Stimulated activated CD8-positive, alpha-beta memory T cell treated with anti-CD3 and anti-CD28 coated beads, Interleukin-7, amount 100 ng/mL, for 48 hours (primary cell): ENCODE measurements at places on chromosomes 4 and X.

DNA sequence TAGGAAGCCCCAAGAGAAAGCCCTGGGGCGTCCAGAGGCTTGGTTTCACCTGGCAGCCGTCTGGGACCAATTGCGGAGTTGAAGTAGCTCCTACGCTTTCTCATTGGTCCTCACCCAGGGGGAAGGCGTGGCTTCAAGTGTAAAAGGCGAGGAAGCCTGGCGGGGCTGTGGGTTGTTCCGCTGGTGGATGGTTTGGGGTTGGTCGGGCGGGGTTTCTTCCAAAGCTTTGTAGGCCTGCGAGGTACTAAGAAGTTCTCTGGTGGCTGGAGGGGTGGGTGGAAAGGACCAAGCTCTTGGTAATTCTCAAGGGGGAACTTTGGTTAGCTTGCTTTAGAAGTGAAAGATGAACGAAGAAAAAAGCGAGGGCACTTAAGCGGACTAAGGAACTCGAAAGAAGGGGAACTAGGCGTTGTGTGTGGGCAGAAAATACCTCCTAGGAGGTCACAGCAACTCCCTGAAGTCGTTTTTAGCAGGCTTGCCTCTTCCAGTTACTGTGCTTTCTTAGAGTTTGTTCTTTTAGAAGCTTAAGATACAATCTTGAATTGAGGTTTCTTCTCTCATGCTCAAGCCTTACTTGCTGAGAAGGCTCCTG is 36.6 kb downstream of the CCNG2 start:
- DNase-seq = peak; percentile 41

GRCh38 chrX:52923781-52924241 is 26.7 kb downstream of the FAM156B start:
- no peak for DNase-seq

DNA sequence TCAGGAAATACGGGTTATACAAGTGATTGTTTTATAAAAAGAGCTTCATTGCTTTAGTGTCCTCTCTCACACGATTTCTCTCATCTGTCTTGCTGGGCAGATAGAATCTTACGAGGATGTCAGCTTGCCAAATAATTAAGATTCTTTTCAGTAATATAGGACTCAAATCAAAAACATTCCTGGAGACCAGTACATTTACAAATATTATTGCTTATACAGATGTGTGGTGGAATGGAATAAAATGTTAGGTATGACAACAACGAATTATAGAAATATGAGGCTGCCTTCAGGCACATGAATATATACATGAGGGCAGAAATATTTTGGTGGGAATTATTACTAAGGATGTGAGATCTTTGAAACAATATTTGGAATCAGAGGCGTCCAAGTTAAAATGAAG is 88.9 kb downstream of the GC start:
- DNase-seq = no peak

- DNase-seq = no peak
Observed at GRCh38 chr4:145861336-145862318, 77.0 kb downstream of the ZNF827 start.

DNA sequence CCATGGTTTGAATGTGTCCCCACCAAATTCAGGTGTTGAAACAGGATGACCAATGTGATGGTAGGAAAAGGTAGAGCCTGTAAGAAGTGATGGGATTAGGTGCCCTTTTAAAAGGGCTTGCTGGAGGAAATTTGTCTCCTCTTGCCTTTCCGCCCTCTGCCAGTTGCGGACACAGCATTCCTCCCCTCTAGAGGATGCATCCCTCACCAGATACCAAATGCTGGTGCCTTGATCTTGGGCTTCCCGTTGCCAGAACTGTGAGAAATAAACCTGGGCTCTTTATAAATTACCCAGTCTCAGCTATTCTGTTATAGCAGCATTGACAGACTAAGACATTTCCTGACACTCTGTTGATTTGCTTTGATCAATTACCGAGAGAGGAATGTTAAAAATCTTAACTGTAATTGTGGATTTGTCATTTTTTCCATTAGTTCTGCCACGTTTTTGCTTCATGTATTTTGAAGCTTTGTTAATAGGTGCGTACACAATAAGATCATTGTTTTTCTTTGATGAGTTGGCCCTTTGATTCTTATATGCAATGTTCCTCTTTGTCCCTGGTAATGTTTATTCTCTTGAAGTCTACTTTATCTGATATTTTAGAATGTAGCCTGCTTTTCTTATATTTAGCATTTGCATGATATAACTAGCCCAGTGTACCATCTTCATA is 13.3 kb downstream of the NFKB1 start:
- no peak for DNase-seq

GRCh38 chrX:48992341-48992740 is 9.7 kb downstream of the GRIPAP1 start:
- DNase-seq = no peak

DNA sequence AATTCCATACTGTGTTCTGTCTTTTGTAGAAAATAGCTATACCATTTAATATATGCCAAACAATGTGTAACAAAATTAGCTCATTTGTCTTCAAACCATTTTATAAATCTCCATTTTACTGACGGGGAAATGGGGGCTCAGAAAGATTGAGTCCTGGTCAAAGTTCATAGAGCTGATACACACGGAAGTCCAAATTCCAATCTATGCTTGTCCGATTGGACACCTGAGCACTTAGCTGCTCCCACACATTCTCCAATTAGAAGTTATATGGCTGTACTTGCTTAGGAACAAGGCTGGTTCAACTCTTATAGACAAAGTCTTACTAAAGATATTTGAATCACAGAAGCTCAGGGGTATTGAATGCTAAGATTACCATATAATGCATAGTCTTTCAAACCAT is 185.2 kb downstream of the ANKRD50 start:
- no peak for DNase-seq

GRCh38 chrX:11259437-11259836 is 33.8 kb upstream of the AMELX start:
- no peak for DNase-seq

GRCh38 chrX:151725338-151725614 is 9.3 kb upstream of the CNGA2 start:
- DNase-seq = no peak

GRCh38 chr4:20676501-20677197 is 23.6 kb upstream of the PACRGL start:
- no peak for DNase-seq

GRCh38 chr4:83269256-83269655 is 15.3 kb downstream of the COQ2 start:
- no peak for DNase-seq

DNA sequence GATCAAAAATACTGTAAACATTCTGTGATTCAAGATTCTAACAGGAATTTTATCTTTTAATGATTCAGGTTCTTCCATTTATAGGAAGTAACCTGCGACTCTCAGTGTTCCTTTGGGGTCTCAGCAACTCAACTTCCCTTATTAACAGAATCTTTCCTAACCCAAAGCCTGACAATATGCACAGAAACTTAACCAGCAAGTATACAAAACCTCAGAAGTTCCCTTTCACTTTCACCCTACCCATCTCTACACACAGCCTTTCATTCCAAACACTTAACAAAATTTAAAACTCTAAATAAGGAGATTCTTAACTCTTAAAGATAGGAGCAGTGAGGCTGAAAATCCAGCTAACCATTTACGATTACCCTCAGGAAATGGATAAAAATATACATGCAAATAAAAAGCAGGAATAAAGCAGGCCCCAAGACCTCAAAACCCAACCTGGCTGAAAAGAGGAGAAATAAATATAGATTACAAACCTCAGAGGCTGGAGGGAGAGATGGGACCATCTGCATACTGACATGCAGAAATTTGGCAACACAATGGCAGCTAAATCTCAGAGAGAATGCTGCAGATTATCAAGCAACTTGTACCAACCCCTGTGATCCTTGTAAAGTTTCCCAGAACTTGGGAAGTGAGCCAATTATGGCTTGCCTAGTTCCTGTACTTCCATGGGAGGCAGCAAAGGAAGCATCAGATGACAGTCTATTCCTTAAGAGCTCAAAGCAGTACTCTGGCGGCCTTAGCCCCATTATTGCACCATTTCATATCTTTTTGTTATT is 101.0 kb downstream of the ATP11C start:
- no peak for DNase-seq

DNA sequence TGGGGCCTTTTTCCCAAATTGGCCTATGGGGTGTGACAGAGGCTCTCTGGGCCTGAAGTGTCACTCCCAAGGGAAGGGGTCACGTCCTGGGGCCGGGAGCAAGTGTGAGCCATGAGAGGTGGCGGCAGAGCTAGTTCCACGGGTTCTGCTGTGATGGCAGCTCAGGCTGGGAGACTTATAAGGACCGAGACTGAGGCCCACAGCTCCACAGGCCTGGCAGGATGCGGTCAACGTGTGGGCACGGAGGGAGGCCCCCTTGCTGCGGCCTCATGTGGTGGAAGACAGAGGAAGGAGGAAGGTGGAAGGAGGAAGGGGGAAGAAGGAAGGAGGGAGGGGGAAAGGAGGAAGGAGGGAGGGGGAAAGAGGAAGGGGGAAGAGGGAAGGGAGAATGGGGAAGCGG is 7.2 kb upstream of the CPLX1 start:
- DNase-seq = no peak

- no peak for DNase-seq
Observed at GRCh38 chr4:113270520-113271319, 221.3 kb downstream of the ANK2 start.

DNA sequence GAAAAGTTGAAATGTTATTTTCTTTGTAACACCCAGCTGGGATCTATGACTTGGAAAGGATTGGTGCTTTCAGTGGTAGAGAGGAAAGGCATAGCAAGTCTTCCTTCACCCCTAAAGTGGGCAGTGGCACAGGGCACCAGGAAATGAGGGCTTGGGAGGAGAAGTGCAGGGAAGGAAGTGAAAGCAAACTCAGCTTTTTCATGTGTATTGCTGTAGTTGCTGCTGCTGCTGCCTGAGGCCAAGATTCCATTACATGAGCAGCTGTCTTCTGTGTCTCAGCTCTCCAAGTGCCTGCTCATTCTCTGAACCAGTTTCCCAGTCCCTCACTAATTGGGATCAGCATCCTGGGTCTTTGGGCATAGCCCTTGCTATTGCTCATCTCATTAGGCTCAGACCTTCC is 2.6 kb downstream of the HCCS start:
- DNase-seq = no peak

DNA sequence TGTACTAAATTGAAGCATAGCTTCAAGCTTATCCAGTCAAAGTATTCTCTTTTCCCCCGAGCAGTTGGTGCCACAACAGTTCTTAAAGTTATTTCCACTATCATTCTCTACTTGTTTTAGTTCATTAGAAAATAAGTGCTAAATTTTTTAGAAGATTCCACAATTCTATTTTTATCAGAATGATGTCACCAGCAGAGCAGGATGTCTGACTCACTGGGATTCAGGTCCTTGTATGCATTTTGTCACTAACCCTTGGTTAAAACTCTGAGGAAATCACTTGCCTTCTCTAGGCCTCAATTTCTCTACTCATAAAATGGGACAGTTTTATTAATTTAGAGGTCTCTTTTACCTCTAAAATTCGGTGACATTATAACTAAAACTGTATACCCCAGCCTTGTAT is 3.4 kb downstream of the DDX53 start:
- no peak for DNase-seq

- DNase-seq = no peak
Observed at GRCh38 chrX:17459661-17460060, 84.7 kb downstream of the NHS start.

DNA sequence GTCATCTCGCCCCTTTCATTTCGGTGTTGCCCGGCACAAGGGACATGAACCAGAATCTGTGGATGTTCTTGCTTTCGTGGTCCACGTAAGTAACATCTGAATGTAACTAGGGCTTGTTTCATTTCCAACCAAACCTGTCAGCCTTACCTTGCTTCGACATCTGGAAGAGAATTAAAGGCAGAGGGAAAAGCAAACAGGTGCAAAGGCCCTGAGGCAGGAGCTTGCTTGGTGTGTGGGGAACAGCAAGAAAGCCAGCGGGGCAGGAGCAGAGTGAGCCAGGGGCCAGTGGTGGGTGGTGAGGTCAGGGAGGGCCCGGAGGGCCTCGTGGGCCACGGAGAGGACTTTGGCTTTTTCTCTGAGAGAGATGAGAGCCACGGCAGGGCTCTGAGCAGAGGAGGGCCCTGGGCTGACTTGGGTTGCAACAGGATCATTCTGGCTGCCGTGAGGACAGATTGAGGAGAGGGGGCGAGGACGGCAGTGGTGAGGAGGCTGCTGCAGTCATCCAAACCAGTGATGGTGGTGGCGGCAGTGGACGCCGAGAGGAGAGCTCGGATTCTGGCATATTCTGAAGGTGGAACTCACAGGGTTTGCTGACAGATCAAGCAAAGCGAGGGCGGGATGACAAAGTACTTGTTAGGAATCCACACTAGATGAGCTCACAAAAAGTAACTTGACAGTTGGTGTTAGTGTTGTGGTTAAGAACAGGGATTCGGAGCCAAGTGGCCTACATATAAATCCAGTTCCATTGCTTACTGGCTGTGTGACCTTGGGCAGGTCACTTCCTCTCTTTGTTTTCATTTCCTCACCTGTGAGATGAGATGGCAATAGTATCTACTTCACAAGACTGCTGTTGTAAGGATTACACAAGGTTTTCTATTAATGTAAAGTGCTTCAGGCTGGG is 6.8 kb upstream of the WDR13 start:
- DNase-seq = no peak

- peak; percentile 37 for DNase-seq
Observed at GRCh38 chr4:102449751-102450352, 51.3 kb upstream of the NFKB1 start.

GRCh38 chrX:1483843-1484637 is 31.3 kb upstream of the ASMTL start:
- DNase-seq = no peak

DNA sequence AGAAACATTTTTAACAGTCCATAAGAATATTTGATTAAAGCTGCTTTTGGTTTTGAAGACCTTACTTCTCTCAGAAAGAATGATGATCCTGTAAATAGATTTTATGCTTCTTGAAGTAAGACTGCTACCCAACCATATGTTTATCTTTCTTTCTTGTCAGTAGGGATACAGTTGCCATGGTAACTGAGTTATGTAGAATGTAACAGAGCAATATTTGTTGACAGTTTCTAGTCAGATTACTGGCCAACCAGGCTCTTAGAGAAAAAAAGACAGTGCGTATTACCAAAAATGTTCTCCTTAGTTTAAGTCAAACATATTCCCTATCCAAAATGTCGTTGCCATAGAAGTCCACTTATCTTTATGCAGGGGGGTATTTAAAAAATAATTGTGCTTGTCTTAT is 456.8 kb downstream of the PRR32 start:
- no peak for DNase-seq

DNA sequence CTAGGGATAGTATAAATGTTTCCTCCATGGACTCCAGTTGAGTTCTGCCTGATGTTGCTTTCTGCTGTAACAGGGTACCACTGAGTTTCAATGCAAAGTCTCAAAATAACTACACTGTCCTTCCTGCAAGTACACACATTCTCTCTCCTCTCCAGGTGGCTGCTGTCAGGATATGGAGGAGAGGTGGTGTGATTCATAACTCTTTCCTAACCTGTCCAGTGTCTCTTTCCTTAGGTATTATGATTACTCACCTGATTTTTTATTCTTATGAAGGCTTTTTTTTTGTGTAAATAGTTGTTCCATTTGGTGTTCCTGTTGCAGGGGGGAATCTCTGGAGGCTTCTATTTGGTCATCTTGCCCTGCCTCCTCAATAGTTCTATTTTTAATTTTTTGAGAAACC is 39.8 kb upstream of the POF1B start:
- DNase-seq = no peak
